ENCODE measurements at places on chromosomes 12 and 14.
A peak's percentile ranks its signal among the peaks of the same experiment; 100 is the strongest.

DNA sequence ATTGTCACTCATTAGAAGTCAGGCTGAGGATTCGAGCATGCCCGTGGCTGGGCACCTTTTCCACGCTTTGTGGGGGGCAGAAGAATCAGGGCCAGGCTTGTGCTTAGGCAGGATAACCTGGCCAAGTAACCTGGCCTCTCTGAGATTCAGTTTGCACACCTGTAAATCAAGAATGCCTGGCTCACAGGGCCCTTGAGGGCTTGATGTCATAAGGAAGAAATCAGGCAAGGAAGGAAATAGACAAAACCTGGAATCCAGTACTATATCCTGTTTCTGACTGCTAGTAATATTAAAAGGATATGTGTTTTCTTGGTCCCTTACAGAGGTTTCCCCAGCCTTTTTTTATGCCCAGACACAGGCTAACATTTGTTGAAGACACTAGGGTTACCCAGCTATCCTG lies 91.9 kb downstream of the SAMD4A start:
- DNase-seq = no peak
- H3K4me1 ChIP-seq = no peaks in the 10 kb centered on the region
- no peak overlapping the region for H3K27ac ChIP-seq
- no peak overlapping the region for H3K4me3 ChIP-seq
- no peaks in the 10 kb centered on the region for H3K27me3 ChIP-seq

DNA sequence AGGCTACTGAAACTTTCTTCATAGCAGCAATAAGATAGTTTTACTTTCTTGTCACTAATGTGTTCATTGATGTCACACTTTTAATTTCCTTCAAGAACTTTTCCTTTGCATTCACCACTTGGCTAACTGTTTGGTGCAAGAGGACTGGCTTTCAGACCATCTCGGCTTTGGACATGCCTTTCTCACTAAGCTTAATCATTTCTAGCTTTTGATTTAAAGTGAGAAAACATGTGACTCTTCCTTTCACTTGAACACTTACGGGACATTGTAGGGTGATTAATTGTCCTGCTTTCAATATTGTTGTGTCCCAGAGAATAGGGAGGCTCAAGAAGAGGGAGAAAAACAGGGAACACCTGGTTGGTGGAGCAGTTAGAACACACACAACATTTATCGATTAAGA lies 41.9 kb downstream of the IFNG start:
- H3K4me1 ChIP-seq = no peaks in the 10 kb centered on the region
- no peak overlapping the region for H3K27ac ChIP-seq
- H3K4me3 ChIP-seq = no peak overlapping the region
- no peaks in the 10 kb centered on the region for H3K36me3 ChIP-seq
- no peaks in the 10 kb centered on the region for H3K27me3 ChIP-seq
- no peak for DNase-seq

- no peak overlapping the region for H3K4me3 ChIP-seq
- H3K4me1 ChIP-seq = no peaks in the 10 kb centered on the region
- DNase-seq = no peak
- no peaks in the 10 kb centered on the region for H3K36me3 ChIP-seq
- H3K27ac ChIP-seq = no peak overlapping the region
- no peaks in the 10 kb centered on the region for H3K27me3 ChIP-seq
Observed at GRCh38 chr14:86055512-86056075, 525.6 kb downstream of the FLRT2 start.

DNA sequence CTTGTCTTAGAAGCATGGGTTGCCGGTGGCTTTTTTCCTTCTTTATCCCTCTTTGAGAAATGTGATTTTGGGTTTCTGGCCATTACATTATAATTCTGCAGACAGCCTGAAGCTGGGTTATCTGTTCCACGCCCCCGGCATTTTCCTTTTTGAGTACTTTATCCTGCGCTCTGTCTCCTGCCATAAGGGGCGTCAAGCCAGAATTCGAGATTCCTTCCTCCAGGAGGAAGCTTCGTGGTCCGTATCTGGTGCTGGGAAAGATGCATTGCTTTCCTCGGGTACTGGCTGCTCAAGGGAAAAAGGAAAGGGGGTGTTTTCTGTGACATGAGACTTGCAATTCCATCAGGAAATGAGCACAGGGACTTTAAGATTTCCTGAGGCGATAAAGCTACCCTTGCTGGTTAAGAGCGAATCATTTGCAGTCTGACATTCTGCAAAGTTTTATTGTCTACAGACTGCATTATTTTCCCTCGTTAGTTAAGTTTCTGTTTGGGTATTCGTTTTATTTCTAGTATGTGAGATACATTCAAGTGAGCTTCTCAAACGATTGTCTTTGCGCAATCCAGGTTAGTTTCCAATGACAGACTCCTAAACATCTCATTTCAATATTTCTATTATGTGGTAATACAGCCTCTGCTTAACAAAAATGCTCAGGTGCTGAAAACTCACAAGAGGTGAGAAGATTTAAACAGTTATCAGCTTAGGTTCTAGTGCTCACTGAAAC lies 694 bp downstream of the AKAP5 start:
- H3K27me3 ChIP-seq = no peaks in the 10 kb centered on the region
- no peaks in the 10 kb centered on the region for H3K4me1 ChIP-seq
- DNase-seq = peak; percentile 45
- H3K27ac ChIP-seq = peak overlapping the region; percentile 85

DNA sequence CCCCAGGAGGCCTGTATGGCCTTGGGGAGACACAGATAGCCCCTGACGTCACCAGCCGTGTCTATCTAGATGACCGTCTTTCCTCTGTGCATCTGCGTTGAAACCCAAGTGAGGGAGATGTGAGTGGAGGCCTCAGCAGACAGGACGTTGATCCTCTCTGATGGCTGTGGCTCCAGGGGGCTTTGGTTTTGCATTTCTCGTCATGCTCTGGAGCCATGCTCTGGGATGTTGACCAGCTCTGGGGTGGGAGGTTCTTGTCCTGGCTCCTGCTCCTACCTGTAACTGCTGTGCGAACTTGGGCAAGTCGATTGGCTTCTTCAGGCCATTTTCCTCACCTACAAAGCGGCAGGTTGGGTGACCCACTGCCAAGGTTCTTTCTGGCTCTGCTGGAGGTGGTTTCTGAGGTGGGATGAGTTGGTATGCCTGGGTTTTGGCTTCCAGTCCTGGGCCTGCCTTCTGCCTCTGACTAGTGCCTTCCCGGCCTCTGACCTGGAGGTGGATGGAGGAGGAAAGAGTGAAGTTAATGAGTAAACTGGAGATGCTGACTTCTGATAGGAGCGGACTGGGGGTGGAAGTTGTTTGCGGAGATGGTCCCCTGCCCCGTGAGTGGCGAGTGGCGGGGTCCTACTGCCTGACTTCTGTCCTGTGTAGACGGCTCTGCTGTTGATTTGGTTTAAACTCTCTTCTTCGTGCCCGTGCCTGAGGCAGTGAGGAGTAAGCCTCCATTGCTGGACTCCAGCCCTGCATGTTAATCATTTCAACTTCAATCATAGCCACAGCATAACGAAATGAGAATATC lies 8.4 kb downstream of the TSPAN9 start:
- no peaks in the 10 kb centered on the region for H3K4me1 ChIP-seq
- no peak overlapping the region for H3K27ac ChIP-seq
- H3K27me3 ChIP-seq = no peaks in the 10 kb centered on the region
- DNase-seq = no peak
- no peak overlapping the region for H3K4me3 ChIP-seq

- H3K4me1 ChIP-seq = no peaks in the 10 kb centered on the region
- H3K27me3 ChIP-seq = no peaks in the 10 kb centered on the region
- H3K27ac ChIP-seq = no peak overlapping the region
- no peak overlapping the region for H3K4me3 ChIP-seq
- no peaks in the 10 kb centered on the region for H3K36me3 ChIP-seq
Observed at GRCh38 chr12:105057174-105057573, 27.1 kb downstream of the ALDH1L2 start.

DNA sequence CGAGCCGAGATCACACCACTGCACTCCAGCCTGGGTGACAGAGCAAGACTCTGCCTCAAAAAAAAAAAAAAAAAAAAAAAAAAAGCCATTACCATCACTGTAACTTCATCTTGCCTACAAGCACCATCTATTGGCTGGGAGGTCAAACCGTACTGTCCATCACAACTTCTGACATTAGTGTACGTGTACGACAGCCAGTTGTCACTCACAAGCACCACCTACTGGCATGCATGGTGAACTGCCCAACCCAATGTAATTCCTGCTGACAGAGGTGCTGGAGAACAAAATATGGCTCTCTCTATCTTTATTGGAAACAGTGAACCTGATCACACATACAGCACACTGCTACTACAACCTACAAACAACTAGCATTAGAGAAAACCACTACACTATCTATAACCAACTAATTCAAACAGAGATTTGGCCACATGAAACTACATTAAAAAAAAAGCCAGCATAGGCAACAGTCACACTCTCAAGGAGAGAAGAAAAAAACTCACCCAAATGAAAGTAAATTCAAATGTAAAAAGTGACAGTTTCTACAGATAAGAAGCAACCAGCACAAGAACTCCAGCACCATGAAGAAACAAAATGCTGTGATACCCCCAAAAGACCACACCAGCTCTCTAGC lies 82.3 kb downstream of the PUS7L start:
- no peak overlapping the region for H3K4me3 ChIP-seq
- H3K27ac ChIP-seq = no peak overlapping the region
- DNase-seq = no peak
- H3K4me1 ChIP-seq = no peaks in the 10 kb centered on the region
- H3K27me3 ChIP-seq = no peaks in the 10 kb centered on the region

DNA sequence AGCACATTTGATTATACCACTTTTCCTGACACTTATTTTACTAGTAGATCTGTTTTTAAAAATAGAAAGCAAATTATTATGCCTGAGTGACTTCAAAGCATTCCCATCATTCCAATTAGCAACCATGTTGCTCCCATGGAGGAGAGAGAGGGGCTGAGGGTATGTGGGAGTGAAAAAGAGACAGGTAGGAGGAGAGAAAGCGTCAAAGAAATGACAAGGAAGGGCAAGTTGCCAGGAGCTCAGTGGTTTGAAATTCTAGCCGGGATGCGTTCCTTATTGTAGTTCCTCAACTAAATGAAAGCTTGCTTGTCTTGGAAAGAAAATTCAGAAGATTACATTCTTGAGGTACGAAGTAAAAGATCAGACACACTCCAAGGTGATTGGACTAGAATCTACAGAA lies 92.4 kb upstream of the PKP2 start:
- H3K4me1 ChIP-seq = no peaks in the 10 kb centered on the region
- H3K4me3 ChIP-seq = no peak overlapping the region
- no peak overlapping the region for H3K27ac ChIP-seq
- no peaks in the 10 kb centered on the region for H3K27me3 ChIP-seq
- DNase-seq = no peak

- DNase-seq = no peak
- no peak overlapping the region for H3K27ac ChIP-seq
- no peaks in the 10 kb centered on the region for H3K36me3 ChIP-seq
- H3K4me3 ChIP-seq = no peak overlapping the region
- H3K27me3 ChIP-seq = peaks cover 29% of the 10 kb centered on the region
Observed at GRCh38 chr12:98893675-98894411, 248.8 kb downstream of the APAF1 start.

- no peak overlapping the region for H3K4me3 ChIP-seq
- no peak for DNase-seq
- H3K27ac ChIP-seq = no peak overlapping the region
- no peaks in the 10 kb centered on the region for H3K27me3 ChIP-seq
- H3K4me1 ChIP-seq = no peaks in the 10 kb centered on the region
Observed at GRCh38 chr12:116959198-116959460, 48.4 kb downstream of the FBXW8 start.

DNA sequence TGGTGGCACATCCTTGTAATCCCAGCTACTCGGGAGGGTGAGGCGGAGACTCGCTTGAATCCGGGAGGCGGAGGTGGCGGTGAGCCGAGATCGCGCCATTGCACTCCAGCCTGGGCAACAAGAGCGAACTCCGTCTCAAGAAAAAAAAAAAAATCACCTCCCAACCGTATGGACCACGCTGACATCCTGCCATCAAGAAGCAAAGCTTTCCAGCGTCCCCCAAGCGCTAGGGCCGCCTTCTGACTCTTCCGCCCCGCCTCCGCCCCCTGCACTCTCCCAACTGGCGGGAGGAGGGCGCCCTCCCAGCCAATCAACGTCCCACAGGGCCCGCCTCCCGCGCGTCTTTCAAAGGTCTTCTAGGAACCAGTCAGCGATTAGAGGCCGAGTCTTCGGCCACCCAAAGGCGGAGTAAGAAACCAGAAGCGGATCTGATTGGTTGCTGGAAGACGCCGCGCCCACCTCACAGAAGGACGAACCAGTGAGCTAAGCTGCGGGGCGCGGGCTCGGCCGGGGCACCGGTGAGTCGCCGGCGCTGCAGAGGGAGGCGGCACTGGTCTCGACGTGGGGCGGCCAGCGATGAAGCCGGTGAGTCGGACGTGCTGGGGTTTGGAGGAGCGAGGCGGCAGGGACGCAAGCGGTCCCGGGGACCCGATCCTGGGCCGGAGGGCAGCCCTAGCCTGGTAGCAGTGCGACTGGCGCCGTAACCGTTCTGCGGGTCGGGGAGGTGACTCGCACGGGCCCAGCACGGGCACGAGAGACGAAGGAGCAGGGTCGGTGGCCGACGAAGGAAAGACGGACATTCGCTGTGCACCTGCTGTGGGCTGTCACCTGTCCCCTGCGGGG lies at the start of gene CDKN3:
Gene CDKN3, plus strand, starts transcription at position 515 of the 843 bp plus-strand sequence. Its CDS starts 62 bp downstream, at position 577.
- no peaks in the 10 kb centered on the region for H3K4me1 ChIP-seq
- no peaks in the 10 kb centered on the region for H3K36me3 ChIP-seq
- H3K4me3 ChIP-seq = peak within 1 kb of the TSS; percentile 85
- H3K27me3 ChIP-seq = no peaks in the 10 kb centered on the region
- no peak within 1 kb of the TSS for H3K27ac ChIP-seq

DNA sequence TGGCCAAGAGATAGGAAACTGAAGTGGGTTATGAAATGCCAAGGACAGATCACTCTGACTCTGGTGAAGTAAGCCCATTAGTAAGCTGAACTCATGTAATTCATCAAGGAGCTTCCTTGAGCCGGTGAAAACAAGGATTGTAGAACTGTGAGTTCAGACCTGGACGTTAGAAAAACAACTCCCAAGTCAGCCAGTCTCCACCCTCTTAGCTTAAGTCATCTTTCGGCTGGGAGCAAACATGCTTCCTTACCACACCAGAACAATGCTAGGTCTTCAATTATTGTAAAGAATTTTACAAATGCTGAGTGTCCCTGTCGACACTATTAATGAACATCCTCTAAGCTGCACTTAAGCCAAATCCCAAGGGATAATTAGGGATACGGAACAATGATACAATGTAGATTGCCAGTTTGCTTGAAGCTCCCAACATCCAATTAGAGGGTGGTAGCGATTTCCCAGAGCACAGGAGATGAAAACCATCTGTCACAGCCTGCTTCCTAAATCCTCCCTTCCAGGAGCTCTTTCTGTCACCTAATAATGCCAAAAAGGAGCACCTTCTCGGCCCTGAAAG lies 45.7 kb upstream of the VASH1 start:
- H3K36me3 ChIP-seq = no peaks in the 10 kb centered on the region
- H3K4me3 ChIP-seq = no peak overlapping the region
- peak; percentile 3 for DNase-seq
- H3K4me1 ChIP-seq = no peaks in the 10 kb centered on the region
- H3K27ac ChIP-seq = no peak overlapping the region
